ENCODE measurements at places on chromosomes 1 and 21.

DNA sequence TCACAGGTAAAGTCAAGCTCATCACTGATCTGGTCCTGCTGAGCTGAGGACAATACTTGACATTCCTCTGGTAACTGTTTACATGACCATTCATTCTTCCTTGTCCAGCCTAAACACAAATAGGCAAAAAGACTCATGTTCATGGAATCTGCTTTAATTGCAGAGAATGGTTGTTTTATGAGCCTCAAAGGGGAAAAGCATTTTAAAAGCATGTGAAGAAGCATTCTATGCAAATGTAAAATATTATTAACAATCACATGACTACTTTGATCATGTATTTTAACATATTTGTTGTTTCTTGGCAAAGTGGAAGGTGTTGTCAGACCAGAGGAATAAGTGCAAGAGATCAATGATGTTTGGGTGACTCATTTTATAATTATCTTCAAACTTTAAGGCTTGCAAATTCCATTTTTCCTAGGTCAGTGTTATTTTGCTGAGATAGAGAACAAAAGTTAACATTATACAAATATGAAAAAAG is 133.7 kb downstream of the RUNX1 start:
- no peak for DNase-seq

- no peak for DNase-seq
Observed at GRCh38 chr1:210222340-210223006, 10.1 kb upstream of the SERTAD4 start.

- DNase-seq, result no peak
Observed at GRCh38 chr21:27569831-27570230, 602.9 kb upstream of the ADAMTS5 start.

GRCh38 chr1:200899015-200899386 is 4.3 kb downstream of the INAVA start:
- no peak for DNase-seq

DNA sequence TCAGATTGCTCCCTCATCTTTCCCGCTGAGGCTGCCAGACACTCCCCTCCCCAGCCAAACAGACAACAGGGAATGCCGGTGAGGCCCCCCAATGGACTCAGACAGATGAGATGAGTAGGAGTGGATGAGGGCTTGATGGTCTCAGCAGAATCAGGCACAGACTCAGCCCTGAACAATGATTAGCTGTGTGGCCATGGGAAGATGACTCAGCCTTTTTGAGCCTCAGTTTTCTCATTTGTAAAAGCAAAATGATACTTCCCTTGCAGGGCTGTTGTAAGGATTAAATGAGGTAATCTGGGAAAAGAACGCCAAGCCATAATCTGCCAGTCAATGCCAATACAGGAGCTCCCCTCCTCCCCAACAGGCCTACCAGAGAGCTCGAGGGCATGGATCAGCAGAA is 12.4 kb downstream of the C1orf198 start:
- no peak for DNase-seq

DNA sequence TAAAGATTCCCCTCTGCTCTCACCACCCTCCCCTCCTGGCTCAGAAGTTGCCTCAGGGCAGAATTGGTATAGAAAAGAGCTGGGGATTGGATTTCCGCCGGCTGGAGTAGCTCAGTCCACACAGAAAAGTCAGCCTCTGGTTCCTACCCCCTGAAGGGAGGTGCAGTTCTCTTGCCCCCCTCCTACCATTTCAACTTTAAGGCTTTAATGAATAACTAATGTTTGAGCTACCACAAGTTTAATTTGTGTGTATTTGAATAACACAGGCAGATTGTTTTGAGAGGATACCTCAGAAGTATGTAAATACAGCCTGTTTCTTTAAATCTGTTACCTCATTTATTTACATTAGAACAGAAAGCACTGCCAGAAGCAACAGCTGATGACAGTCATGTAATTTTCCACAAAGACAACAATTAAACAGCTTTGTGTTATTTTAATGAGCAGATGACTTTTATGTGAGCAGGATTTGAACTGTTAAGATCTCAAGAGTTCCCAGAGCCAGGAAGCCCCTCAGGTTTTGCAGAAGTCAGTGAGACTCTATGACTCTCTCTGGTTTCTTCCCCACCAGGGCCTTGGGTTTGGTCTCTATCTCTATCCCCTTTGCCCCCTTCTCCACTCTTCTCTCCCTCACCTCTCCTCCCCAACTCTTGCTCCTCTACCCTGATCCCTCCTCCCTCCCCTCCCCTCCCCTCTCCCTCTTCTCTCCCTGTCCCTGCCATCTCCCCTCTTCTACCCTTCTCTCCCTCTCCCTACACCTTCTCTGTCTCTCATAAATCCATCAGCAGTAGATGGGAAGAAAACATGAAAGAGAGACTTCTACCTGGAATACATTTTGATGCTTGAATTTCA is 26.3 kb downstream of the DUSP10 start:
- no peak for DNase-seq

All from AG09309 (cell line).